ENCODE measurements at places on chromosomes 3 and 15.

- no peak for DNase-seq
Observed at GRCh38 chr15:74657846-74658245, 38.0 kb downstream of the EDC3 start.

DNA sequence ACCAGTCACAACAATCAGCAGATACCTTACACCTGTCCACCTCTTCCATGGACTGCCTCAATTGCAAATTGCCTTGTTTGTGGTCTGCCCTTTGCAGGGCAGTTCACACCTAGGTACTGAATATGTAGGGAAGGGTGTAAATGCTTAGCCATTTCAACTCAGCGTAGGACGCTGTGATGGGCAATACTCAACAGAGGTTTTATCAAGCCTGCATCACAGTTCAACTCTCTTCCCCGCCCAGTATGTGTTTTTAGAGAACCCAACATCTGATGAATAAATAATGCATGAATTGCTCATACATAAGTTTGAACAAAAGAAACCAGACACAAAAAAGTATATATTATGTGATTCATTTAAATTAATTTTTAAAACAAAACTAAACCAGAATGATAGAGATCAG lies 124.4 kb downstream of the P2RY1 start:
- DNase-seq, result no peak

DNA sequence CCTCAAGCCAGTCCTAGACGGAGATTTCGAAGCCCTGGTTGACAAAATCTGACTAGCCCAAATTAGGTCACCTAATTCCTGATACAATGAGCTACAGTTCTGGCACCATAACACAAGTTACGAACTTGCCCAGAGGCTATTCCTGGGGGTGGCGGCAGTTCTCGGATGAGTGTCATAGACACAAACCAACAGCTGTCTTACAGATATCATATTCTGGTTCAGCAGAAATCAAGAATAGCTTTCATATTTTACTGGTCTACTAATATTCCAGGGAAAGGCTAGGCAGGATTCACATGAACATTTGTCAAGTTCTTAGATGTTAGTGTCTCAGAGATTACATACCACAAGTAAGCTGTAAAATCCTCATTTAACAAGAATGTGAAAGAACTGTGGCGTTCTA lies 8.8 kb downstream of the ANAPC13 start:
- no peak for DNase-seq

GRCh38 chr3:50687127-50687751 lies 12.5 kb downstream of the DOCK3 start:
- no peak for DNase-seq

- DNase-seq, result no peak
Observed at GRCh38 chr15:100919481-100920405, 586 bp downstream of the LRRK1 start.

DNA sequence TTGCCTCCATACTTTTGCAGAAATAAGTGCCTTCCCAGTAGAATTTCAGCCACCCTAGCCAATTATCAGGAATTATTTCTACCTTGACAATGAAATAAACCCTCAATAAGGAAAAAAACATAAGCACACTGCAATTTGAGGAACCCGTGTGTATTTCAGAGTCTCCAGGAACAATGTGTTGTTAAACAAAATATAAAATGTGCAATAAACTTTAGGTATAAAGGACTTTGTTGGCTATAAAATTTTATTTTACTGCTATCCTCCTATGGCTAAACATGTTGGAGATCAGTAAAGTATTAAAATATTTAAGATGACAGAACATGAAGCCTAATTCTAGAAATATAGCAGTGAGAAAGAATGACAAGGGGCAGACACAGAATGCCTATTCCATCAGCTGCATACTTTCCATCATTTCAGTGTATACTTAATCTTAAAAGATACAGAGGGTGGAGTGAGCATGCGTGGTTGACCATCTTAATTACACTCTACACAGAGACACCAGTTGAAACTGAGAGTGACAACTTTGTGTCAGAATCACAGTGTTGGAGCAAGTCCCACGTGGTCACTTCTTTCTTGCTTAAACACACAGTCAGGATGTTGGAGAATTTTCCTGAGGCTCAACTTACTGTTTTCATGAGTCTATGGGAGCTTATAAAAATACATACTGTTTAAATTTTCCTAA lies 79.0 kb upstream of the SUCLG2 start:
- DNase-seq, result no peak

GRCh38 chr3:140588558-140588957 lies 89.3 kb upstream of the TRIM42 start:
- no peak for DNase-seq

GRCh38 chr15:48449734-48450133 lies 118.5 kb downstream of the DUT start:
- DNase-seq, result no peak

DNA sequence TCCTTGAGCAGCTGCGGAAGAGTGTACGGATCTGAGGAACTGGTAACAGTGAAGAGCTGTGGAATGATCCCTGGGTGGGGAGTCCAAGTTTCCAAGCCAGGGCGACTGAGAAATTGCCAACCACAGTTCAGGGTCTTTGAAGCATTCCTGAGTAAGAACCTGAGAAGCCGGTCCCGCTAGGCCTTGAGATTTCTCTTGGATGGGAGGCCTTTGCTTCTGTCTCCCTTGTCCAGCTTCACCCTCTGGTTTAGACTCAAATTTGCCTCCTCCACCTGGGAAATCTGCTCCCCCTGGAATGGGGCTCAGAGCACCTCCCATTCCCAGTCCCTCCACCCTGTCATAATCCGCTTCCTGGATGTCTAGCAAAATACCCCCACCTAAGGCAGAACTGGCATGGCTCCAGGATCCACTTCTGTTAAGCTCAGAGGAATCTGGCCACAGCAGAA lies 127.7 kb upstream of the DLG1 start:
- DNase-seq, result no peak

GRCh38 chr3:167653760-167654159 lies at the start of gene WDR49:
Gene WDR49 (minus strand): TSS chr3:167653942. CDS start chr3:167653425, 517 bp downstream.
- DNase-seq, result no peak

DNA sequence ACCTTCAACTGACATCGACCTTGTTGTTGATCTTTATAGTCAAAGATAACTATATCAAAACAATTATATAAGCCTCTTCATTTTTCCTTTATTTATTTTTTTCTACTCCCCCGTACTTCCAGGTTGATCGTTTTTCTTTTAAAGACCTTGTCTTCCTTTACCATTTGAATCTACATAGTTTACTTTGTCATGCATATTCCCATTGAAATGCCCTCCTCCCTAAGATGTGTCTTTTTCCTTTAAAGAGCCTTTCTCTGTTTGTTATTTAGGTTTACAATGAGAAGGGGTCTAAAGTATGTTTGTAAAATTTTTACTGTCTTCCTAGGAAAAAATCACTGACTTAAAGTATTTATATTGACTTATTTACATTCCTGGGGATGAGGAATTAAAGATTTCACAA lies 29.4 kb upstream of the ZNF717 start:
- DNase-seq, result no peak

- DNase-seq, result no peak
Observed at GRCh38 chr3:73245459-73245858, 184.0 kb downstream of the EBLN2 start.

DNA sequence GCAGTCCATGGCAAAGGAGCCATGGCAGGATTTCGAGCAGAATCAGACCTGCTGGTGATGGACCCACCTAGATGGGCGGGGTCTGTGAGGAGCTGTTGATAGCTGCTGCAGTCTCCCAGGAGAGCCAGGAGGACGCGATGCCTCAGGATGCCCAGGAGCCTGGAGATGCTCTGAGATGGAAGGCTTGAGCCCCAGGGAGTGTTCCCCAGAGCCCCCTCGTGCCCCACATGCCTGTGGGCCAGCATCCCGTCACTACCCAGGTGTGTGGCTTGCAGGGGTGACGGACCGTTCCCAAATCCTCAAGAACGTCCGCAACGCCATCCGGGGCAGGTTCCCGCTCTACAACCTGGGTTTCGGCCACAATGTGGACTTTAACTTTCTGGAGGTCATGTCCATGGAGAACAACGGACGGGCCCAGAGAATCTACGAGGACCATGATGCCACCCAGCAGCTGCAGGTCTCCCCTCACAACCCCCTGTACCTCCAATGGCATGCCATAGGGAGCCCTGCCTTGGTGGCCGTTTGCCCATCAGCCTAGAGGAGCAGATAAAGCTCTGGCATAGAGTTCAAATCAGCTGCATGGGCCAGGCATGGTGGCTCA lies 6.7 kb downstream of the ITIH1 start:
- DNase-seq, result no peak

DNA sequence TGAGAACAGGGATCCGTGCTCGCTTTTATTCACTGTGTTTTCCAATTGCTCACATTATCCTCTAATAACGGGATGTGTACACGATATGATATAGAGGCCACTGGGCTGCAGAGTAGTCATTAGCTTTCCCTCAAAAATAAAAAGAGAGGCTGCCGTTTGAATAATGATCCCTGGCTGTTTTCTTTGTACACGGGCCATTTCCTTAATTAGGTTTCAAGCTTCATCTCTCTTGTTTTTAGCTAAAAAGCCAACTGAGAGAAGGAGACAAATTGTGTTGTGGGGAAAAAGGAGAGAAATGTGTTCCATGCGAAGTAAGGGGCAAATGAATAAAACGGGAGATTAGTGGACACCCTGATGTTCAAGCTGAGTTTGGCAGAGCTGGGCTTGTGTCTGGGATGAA lies 174.2 kb downstream of the CACNA2D3 start:
- no peak for DNase-seq

- DNase-seq, result no peak
Observed at GRCh38 chr15:85316244-85316934, 64.0 kb upstream of the AKAP13 start.

GRCh38 chr3:124747111-124747981 lies 17.1 kb downstream of the UMPS start:
- DNase-seq, result no peak

- DNase-seq, result no peak
Observed at GRCh38 chr3:134014270-134014669, 15.5 kb downstream of the SLCO2A1 start.

DNA sequence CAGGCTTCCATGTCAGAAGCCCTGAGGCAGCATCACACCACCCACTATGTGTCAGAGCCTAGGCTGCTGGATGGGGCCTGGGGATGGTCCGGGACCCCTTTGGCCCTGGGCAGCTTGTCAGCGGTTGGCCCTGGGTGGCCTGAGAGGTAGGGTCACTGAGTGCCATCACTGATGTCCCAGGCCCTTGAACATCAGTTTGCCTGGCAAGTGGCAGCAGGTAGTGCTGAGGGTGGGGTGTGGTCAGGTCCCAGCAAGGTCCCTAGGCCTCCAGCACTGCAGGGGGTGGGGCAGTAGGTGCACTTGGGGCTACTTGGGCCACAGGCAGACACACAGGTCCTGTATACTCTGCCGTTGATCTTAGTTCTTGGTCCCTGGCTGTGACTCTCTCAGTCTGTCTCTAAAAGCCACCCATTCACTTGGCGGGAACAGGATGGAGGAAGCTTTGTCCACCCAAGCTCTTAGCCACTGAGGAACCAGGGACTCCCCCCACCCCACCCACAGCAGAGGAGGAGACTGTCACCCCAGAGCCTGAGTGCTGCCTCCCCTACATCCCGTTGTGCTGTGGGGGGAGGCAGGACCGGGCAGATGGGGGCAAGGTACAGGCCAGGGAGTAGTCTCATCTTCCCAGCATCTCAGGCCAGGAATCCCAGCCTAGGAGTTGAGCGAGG lies 5.8 kb downstream of the GNAI2 start:
- DNase-seq, result no peak

- no peak for DNase-seq
Observed at GRCh38 chr3:195238081-195238571, 32.8 kb downstream of the XXYLT1 start.

DNA sequence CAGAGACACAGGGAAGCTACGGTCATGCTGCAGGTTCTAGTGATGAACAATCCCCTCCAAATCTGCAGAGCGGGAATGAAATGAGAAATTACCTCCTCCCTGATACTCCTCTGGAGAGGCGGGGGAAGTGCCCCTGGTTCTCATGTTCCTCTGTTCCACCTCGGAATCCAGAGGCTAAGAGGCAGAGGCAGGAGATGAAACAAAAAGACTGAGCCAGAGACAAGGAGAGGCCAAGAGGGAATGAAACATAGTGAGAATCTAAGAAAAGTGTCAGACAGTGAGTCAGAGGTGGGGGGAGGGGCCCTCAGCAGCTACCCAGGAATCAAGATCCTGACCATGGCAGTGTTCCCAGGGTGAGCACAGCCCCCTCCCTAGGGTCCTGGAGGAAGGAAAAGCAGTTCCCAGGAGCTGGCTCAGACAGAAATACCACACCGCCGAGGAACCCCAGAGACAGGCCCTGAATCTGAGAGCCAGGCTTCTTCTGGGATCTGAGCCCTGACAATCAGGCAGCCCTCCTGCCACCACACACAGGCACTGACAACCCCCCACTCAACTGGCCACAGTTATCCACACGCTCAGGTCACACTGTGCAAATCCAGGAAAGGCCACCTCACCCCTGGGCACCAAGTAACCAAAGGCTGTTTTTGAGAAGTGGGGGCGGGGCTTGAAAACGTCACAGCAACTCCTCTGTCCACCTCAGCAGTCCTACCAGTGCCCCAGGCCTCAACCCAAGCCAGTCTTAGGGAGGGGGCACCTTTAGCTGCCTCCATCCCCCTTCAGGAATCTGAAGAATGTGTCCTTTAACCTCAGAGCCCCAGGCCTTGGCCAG lies 2.4 kb downstream of the CSRNP1 start:
- peak; percentile 59 for DNase-seq

- DNase-seq, result no peak
Observed at GRCh38 chr15:71153823-71154524, 38.7 kb downstream of the THSD4 start.

DNA sequence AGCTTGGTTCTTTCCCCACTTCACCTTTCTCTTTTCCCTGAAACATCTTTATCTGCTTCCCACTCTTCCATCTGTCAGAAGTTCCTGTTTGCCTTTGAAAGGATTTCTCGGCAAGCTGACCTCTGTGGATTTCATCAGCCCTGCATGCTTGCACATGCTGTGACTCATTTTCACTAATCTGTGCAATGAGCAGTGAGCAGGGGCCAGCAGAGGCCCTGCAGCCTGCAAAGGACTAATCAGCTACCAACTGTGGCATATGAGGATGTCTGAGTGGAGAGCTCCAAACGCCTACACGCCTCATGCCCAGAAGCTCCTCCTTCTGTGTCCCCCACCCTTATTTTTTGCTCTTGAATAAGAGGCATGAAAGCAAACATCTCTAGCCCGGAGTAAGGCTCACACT lies 333.0 kb upstream of the SEMA6D start:
- no peak for DNase-seq

GRCh38 chr15:68596691-68597090 lies 17.9 kb downstream of the CORO2B start:
- no peak for DNase-seq

GRCh38 chr15:60344987-60345386 lies 52.8 kb downstream of the ANXA2 start:
- no peak for DNase-seq

DNA sequence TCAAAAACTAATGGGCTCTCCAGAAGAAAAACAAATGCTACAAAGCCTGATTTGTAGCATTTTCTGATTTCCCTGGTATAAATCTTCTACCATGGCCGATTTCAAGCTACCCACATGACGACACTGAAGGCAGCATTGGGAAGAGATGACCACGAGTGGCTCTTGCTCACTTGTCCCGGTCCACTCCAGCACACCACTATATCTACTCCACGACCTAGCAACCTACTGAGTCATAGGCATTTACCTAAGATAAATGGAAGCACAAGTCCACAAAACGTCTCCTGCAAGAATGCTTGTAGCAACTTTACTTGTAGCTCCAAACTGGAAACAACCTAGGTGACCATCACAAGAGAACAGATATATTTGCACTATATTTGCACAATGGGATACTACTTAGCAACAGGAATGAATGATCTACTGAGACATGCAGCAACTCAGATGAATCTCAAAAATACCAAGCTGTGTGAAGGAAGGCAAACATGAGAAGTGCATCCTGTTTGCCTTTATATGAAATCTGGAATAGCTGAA lies 60.8 kb upstream of the HES1 start:
- DNase-seq, result no peak

- DNase-seq, result no peak
Observed at GRCh38 chr3:37608061-37608702, 253.5 kb upstream of the CTDSPL start.
